T-cell (primary cell): ENCODE measurements at places on chromosomes 12 and 14.
A peak's percentile ranks its signal among the peaks of the same experiment; 100 is the strongest.

DNA sequence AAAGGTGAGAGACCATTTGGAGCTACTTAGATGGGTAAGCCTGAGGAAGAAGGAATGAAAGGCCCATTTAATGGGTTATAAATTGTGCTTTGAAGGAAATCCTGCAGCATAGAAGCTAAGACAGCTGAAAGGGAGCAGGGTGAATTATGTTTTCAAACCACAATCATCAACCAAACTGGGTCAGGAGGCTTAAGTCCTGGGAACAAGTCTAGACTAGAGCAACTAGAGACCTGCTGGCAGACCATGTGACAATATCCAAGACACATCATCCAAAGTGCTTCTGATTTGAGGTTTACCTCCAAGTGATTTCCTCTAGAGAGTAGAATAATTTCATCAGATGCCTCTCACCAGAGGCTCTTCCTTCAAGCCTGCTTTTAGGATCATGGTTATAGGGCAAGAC is 53.7 kb downstream of the MAP3K9 start:
- no peak for DNase-seq

DNA sequence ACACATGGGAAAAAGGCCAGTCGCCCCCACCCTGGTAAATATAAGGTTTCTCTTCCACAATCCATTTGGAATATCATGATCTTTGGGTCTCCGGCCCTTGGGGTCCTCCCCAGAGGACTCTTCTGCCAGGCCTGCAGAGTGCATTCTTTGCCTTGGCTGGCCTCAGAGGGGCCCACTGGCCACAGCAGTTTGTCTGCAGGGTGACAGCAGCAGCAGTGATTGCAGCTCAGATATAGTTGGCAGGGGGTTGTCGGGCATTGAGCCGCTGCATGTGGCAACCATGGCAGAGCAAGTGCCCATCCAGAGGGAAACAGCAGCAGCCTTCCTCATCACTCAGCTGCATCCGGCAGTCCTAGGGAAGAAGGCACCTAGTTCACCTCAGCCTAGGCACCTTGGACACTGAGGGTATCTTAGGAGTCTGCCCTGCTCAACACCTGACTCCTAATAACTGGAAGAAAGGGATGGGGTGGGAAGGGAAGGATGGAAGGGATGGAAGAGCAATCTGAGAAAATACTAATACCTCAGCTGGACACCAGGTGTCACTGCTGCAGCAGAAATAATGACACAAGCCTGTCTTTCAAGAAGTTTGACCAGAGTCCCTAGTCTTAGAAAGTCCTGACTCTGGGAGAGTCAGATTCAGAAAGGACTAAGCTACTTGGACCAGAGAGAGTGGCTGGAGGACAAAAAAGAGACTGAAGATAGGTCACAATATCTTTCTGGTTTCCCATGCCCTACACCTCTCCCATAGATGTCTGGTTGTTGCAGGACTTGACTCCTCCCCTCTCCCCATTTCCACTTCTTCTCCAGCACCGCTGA is 8.9 kb downstream of the AJUBA start:
- DNase-seq = peak; percentile 17

DNA sequence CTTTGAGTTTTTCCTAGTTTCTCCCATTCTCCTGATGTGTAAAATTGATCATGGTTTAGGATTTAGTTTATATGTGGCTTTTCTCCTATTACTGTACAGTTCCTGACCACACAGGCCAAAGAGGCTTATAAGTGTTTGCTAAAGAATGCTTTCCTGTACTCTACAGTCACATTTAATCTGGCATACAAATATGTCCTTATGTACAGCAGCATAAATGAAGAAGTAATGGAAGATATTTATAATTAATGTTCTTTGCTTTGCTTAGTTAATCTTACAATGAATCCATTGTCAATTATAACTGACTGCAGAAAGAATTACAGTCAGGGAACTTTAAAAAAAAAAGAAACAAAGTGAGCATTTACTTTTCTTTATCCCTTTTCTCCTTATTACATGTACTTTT is 293.9 kb downstream of the KCNC2 start:
- DNase-seq = no peak

GRCh38 chr12:97305651-97306050 is 157.0 kb upstream of the RMST start:
- DNase-seq = no peak

- no peak for DNase-seq
Observed at GRCh38 chr14:77206261-77206824, 24.7 kb downstream of the TMEM63C start.
